ENCODE measurements at places on chromosomes 4 and X.
A peak's percentile ranks its signal among the peaks of the same experiment; 100 is the strongest.

DNA sequence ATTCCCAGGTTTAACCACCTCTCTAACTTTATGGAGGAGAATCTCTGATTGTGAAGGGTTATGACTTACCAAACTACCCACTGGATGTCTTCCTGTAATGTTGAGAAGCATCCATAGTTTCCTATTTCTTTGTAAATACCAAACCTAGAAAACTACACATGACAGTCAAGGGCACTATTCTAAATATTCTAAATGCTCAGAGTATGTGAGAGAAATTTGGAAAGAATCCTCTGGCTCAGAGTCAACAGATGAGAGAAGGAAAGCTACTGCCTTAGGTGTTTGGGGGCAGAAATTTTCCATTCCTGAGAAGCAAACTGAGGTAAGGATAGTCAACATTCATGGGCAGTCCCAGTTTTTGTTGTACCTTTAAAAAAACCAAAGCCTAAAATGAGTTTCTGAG is 155.8 kb downstream of the KCNIP4 start:
- DNase-seq = no peak

- DNase-seq = peak; percentile 44
Observed at GRCh38 chrX:123899701-123900100, 39.8 kb downstream of the XIAP start.

- DNase-seq = no peak
Observed at GRCh38 chr4:54737421-54737820, 79.7 kb downstream of the KIT start.

DNA sequence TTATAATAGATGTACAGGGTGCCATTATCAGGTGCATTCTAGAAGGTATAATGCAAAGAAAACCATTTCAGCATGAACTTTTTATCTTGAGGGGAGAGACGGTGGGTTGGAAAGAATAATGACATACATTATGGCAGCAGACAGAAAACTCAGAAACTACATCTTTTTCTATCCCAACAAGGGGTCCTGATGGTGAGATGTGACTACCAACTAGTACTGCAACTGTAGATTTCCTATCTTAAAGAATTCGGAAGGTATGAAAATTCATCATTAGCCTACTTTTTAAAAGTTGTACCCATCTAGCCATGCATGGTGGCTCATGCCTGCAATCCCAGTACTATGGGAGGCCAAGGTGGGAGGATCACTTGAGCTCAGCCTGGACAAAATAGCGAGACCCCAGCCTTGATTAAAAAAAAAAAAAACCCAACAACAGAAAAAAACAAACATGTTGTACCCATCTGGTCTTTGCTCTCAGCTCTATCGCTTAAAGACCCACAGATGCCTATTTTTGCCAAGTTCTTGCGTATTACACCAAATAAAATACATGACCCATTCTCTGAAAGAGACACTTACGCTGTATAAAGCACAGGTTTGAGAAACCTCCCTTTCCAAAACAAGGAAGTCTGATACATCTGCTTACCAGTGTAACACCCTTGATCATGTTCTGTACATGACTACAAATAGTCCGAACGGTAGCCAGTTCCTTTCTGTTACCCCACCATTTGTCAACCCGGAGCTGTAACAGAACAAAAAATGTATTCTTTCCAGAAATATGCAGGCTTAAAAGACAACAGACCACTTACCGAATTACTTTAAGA is 1.6 kb downstream of the RPL9 start:
- DNase-seq = no peak

DNA sequence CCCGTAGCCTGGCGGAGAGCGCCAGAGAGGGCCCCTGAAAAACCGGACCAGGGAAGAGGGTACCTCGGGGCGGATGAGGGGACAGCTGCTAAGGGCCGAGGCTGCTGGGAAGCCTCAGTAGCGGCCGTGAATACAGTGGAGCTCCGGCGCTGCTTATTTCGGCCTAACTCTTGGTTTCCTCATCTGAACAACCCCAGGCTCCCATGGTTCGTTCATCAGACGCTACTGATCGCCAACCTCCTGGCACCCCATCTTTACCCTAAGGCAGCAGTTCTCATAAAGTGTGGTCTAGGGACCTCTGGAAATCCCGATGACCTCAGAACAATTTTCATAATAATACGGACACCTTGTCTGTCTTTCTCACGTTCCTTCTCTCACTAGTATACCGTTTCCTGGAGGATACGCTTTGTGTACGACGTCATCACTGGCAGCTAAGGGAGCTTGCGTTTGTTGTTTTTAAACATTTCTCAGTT is 645 bp upstream of the RAB28 start:
- peak; percentile 45 for DNase-seq

- DNase-seq = no peak
Observed at GRCh38 chr4:168383510-168383909, 65.0 kb upstream of the DDX60 start.

DNA sequence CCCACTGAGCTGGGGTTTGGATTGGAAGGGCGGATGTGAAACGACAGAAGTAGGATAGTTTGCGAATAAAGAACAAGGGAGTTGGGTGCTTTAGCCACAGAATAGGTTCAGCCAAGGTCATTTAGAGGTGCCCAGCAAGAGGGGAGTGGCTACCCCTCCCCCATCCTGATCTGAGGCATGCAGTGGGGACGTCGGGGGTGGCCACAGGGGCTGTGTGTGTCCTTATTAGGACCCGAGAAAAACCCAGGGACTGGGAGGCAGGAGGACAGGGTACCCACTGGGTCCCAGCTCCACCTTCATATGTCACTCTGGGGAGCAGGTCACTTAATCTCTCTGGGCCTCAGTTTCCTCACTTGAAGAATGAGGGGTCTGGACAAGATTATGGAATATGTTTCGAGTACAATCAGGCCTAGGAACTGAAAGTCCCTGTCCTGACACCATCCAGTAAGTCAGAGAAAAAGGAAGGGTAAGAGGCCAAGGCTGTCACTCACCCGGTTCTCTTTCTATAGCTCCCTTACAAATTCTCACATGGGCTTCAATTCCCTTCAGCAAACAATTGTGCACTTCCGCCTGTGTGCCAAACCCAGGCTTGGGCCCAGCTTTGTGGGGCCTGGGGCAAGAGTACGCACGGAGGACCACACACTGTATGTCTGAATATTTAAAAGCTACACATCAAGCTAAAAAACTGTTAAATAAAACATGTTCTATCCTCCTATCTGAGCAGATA is 4.2 kb upstream of the NYX start:
- no peak for DNase-seq

DNA sequence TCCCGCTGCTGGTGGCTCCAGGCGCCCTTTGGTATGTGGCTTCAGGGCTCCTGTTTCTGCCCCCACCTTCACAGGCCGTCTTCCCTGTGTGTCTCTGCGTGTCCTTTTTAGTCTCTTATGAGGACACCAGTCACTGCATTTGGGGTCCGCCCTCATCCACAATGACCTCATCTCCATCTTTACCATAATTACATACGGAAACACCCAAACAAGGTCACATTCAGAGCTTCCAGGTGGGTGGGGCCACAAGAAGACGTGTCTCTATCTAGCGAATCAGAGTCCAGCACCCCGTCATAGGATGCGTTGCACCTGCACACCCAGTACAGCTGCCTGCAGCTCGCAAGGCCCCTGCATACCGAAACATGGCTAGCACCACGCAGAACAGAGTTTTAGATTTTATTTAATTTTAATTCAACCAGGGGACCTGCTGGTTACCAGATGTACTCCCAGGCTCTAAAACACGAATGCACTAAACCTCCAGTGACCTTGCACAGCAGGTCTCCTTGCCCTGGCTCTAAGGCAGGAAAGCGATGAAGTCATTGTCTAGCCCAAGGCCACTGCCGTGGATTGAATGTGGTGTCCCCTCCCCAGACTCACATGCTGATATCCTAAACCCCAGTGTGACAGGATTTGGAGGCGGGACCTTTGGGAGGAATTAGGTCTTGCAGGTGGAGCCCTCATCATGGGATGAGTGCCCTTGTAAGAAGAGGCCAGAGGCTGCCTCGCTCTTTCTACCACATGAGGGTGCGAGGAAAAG is 30.3 kb downstream of the ABLIM2 start:
- DNase-seq = no peak

DNA sequence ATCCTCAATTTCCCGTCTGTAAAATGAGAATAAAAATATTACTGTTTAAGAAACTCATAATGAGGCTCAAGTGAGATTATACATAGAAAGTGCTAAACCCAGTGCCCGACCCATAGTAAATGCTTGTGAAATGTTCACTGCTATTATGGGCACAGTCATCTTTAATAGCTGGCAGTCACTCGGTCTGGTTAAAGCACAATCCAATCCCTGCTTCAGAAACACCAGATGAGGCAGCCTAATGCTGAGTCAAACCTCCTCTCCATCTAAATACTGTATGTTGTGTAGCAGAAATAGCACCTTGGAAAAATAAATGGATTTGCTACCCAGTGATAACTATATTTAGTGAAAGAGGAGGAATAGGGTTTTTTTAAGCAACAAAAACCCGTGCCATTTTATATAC is 14.5 kb downstream of the EVC2 start:
- no peak for DNase-seq

- peak; percentile 42 for DNase-seq
Observed at GRCh38 chrX:151153086-151153485, 23.3 kb upstream of the GPR50 start.

DNA sequence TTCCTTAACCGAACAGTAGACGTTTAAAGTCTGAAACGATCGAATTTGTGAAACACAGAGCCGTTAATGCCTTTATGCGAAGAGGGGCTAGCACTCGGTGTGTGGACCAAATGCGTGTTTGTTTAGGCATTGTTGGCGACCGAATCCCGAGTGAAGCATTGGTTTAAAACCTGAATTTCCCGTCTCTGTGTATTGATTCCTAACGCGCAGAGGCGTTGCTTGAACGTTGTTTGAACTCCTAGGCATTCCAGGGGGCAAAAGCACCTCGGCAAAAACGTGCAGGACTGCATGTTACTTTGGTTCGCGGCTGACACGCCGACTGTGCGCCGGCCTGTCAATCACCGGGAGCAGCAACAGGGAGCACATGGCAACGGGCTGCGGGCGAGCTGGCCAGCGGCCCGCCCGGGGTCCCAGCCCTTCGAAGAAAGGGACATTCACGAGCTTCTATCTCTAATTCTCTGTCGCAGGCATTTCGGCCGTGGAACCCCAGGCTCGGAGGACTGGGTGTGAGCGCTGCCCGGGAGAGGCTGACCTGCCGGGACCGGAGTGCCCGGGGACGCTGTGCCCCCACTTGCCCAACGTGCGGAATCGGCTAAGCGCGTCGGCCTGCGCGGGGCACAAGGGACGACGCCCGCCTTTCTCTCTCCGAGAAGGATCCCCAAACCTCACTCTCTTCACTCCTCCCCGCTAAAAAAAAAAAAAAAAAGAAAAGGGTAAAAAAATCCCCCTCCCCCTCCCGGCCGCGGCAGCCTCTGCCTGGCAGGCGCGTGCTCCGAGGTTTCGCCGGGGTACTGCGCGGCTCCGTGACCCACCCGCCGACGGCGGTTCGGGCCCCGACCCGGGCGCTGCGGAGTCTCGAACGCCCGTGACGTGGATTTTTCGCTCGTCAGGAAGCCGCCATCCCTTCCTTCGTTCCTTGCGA is 810 bp downstream of the SPRY1 start:
- DNase-seq = peak; percentile 42

DNA sequence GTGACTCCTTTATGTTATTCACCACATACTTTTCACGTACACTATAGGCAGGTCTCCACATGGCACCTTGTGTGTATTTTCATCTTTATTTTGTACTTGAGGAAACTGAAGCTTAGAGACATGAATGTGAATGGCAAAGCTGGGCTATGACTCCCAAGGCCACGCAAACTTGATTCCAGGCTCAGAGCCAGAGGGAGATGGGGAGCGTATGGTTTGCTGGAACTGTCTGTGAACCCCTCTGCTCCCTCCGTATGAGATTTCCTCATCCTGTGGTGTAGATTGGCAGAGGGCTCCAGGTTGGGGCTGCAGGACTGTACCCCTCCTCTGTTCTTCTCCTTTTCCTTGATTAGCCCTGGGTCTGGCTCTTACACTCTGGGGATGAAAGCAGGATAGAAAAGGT is 16.1 kb upstream of the STARD8 start:
- no peak for DNase-seq

DNA sequence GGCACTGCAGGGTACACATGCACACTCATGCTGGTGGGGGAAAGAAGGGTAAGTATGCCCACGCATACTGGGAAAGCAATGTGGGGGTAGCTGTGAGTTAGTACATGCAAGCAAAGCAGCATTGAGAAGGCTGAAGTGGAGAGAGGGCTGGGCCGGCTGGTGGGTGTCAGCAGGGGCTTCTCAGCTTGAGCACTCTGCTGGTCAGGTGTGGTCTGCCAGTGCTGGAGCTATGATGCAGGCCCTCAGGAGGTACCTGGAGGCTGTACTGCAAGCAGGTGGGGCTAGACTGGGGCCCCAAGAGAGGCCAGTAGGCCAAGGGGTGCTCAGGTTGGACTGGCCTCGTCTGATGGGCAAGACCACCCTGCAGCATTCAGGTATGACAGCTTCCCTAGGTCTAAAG is 61.9 kb upstream of the SERPINA7 start:
- DNase-seq = no peak

GRCh38 chr4:108891896-108892590 is 129.2 kb upstream of the ETNPPL start:
- DNase-seq = no peak
